Stimulated activated CD4-positive, alpha-beta T cell treated with anti-CD3 and anti-CD28 coated beads, TNF-alpha, amount 100 ng/mL, for 48 hours (primary cell): ENCODE measurements at places on chromosomes 3 and 15.

DNA sequence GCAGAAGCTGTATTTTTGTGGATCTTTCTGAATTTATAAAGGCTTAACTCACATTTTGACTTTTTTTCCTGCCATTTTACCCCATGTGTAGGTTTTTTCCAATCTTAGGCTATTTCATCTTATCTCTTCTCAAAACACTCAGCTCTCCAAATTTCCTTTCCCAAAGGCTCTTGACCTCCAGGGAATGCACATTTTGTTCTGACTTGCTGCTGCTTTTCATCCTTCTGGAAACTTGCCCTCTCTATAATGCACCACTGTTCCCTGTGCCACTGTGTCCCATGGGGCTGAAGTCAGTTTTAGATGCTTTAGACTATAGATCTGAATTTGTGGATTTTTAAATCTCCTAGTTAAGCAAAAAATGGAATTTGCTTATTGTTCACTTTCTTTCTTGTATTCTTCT is 9.1 kb downstream of the PYDC2 start:
- no peak for DNase-seq

- no peak for DNase-seq
Observed at GRCh38 chr3:187041362-187042307, 97.7 kb downstream of the RPL39L start.

DNA sequence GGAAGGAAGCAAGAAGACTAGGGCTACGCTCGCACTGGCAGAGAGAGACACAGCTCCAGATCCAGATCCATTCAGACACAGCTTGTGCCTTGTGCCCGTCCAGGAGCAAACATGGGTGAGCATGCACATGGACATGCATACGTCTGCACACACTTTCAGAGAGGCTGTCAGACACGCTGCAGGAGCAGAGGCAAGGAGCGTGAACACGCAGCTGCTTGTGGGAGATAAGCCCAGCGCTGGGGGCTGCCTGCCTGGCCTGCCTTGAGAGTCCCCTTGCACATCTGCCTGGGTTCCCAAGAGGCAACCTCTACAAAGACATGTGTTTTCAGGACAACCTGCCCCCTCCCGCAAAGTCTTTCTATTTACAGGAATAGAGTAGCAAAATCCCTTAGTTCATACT is 13.6 kb upstream of the BAHD1 start:
- DNase-seq = no peak

- DNase-seq = no peak
Observed at GRCh38 chr3:126782536-126782935, 78.5 kb downstream of the CHCHD6 start.

GRCh38 chr15:53811530-53811929 is 52.1 kb upstream of the WDR72 start:
- no peak for DNase-seq

DNA sequence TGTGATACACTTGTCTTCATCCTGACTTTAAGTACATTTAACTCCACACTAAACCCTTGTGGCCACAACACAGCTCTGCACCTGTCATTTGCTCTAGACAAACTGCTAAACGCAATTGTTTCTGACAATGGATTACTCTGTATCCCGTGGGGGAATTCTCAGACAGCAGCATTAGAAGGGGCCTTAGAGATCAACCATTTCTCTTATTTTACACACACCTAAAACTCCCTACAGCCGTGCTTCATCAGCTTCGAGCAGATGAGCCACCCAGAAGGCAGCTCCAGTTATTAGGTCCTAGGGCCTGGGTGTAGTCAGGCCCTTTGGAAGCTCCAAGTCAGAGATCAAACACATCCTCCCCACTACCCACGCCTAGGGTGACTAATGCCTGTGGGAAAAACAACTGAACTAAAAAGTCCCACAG is 1.3 kb upstream of the IL12A start:
- no peak for DNase-seq

DNA sequence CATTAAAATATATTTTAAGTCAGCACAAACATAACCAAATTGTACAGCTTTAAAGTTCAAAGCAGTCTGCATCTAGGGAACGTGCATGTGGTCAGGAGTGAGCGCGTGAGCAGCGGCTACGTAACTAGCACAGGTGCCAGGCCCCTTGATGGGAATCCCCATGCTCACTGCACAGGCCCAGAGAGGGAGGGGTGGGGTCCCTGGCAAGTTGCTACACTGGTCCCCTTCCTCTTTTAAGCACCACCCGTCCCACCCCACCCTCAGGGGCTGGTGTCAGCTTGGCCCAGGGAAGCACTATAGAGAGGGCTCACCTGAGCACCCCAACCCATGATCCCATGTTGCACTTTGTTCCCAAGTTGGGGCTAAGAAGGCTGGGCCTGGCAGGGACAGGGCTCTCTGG is 835 bp upstream of the GMPPB start:
- DNase-seq = no peak

GRCh38 chr15:70094690-70095311 is 2.9 kb downstream of the TLE3 start:
- no peak for DNase-seq

GRCh38 chr3:35549690-35550089 is 89.6 kb upstream of the ARPP21 start:
- no peak for DNase-seq
